Upper lobe of left lung (tissue), 6 donors: ENCODE measurements at places on chromosomes 7 and 10. TPM values are rescaled to one million over a fixed set of nuclear protein-coding genes. Genes with fewer than 3 reads are reported as not detected.

DNA sequence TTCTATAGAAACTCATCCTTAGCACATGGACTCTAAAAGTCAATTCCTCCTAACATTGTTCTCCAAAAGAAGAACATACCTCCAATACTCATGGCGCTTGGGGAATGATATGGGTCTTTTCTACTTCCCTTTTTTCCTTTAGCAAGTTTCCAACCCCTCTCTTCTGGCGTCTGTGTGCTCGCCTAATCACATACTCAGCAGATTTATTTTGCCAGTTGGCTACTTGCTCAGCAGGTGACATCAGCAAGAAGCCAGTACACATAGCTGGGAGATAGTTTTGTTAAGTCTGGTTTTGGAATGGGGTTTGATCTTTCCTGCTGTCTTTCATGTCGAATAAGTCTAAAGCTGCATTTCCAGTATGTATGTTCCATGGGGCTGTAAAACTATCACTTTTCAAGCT lies 193.8 kb downstream of the POM121L12 start:
- DNase-seq = no peak

DNA sequence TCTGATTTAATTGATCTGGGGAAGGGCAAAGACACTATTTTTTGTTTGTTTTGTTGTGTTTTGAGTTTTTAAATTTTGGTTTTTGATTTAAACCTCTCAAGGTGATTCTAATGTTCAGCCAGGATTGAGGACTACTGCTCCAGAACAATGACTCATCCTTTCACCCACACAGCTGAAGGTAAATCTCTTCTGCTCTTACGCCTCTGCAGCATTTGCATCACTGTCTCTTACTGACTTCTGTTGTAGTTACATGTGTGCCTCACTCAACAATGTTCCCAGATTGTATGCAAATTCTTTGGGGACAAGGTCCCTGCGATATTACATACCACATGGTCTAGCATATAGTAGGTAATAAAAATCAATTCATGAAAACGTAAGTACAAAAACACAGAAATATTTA lies 467.5 kb upstream of the LRRN3 start:
- no peak for DNase-seq

DNA sequence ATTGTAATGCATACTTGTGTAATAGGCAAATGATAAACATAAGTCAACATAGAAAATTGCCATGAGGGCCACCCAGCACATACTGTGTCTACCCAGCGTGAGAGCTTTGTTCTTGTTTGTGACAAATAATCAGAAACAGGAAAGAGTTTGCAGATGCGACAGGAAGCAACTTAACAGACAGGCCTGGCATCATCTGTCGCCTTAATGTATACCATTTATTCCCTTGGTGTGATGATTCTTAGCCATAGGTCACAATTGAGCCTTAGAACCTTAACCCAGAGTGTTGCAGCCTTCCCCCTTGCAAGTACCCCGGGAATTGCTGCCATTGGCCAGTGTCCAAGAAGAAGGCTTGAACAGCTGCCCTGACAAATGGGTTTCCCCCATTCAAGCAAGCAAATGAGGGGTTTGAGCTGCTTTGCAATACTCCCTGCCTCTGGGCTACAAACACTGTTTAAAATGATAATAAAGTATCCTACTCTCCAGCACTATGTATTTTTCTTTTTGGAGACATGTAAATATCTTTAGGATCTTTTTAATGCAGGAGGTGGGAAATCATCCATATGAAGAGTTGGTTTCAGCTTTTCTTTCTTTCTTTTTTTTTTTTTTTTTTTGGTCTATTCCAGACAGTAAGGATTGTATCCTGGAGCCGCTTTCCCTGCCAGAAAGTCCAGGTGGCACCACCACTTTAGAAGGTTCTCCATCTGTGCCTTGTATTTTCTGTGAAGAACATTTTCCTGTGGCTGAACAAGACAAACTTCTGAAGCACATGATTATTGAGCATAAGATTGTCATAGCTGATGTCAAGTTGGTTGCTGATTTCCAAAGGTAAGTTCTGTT lies 80.0 kb downstream of the ZNF277 start:
- DNase-seq = no peak

The CYP3A7 gene
- 1.0 TPM for total RNA-seq

- no peak for DNase-seq
These were observed 42.7 kb downstream of the FAM107B start for GRCh38 chr10:14731875-14732512.

DNA sequence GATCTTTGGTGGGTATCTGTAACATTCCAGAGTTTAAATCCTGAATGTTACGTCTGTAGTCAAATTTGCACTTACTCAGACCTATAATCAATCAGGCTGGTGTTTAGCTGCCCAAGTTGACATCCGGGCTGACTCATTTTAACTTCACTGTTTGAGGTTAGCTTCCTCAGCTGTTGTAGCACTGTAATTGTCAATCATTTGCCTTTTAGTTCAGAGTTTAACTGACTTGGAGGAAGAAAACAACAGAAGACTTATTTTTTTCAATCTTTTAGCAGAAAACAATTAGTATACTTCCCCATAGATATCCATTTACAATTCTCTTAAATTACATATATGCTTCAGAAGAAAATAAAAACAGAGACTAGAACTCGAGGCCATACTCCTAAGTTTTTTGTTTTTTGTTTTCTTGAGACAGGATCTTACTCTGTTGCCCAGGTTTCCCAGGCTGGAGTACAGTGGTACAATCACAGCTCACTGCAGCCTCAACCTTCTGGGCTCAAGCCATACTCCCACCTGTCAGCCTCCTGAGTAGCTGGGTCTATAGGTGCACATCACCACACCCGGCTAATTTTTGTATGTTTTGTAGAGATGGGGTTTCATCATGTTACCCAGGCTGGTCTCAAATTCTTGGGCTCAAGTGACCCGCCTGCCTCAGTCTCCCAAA lies 38.5 kb upstream of the LRRC17 start:
- no peak for DNase-seq

GRCh38 chr7:132102942-132103341 lies 473.3 kb downstream of the PLXNA4 start:
- no peak for DNase-seq

The LIPM gene
- not detected for total RNA-seq

GRCh38 chr10:120483651-120484301 lies 26.7 kb downstream of the PLPP4 start:
- no peak for DNase-seq

DNA sequence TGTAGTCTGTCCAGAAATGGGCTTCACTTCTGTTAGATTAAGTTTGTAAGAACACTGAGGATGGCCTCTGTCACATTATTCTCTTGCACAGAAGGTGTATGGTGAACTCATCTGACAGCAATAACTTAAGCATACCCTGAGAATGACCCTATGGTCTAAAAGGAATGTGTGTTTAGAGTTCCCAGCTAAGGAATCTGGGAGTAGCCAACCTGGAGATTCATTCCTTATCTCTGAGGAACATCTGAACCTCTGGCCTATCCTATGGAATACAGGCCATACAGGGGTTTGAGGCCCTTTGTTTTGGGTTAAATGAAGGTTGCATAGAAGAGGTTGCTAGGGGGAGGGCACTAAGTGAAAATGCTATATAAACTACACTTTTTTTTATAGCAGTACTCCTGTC lies 41.4 kb downstream of the LAMB4 start:
- DNase-seq = no peak

- no peak for DNase-seq
These were observed 430.5 kb upstream of the GALNT17 start for GRCh38 chr7:70701477-70701876.

DNA sequence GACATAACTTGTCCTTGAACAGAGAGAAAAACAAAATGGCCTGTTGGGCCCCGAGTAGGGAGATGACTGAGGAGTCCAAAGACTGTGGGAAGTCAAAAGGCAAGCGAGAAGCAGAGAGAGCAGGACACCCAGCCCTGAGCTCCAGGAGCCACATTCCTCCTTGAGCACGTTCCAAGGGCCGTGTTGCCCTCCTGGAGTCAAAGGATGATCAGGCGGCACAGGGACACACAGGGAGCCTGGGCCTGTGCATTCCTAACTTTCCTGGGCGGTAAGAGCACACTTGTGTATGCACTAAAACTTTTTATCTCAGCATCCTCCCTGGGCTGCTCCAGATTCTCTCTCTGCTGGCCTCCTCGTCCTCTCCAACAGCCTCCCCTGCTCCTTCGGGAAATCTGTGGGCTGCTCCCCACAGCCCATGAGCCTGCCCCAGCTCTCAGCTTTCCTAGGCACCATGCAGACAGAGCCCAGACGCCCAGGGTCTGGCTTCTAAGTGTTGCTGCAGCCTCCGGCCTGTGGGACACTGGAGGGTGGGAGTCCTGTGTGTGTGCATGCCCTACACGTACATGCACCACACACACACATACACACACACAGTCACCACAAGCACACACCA lies 281.8 kb downstream of the POU6F2 start:
- peak; percentile 13 for DNase-seq

- no peak for DNase-seq
These were observed 4.4 kb downstream of the DDIT4 start for GRCh38 chr10:72277996-72278667.

GRCh38 chr7:25897261-25897782 lies 254.7 kb upstream of the NFE2L3 start:
- DNase-seq = no peak

The LHFPL3 gene
- total RNA-seq = not detected

The SLC26A5 gene
- total RNA-seq = 1.3 TPM

The WNT16 gene
- not detected for total RNA-seq

The CLDN4 gene
- 116 TPM for total RNA-seq

The MTURN gene
- 29.3 TPM for total RNA-seq

DNA sequence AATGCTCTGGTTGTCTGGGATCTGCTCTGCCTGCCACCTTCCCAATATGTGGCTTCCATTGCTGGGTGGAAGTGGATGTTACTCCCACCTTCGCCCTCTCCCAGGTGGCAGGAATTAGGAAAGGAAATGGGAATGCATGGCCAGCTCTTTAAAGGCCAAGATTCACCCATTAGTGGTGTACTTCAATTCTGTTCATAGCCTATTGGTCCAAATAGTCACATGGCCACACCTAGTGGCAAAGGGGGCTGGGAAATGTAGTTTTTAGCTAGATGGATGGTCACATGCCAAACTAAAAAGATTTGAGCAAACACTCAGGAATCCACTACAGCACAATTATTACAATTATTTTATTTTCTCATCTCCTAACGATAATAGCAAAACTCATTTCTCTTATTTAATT lies 135.1 kb downstream of the NPY start:
- DNase-seq = no peak

GRCh38 chr10:72318418-72319262 lies 36.1 kb downstream of the DNAJB12 start:
- no peak for DNase-seq

GRCh38 chr7:64551375-64552142 lies 11.3 kb downstream of the ZNF680 start:
- DNase-seq = no peak
